ENCODE measurements at places on chromosomes 6 and 20.

- DNase-seq, result no peak
Observed at GRCh38 chr6:170440437-170440836, 112.7 kb downstream of the PSMB1 start.

- DNase-seq, result no peak
Observed at GRCh38 chr6:24149296-24149695, 23.3 kb downstream of the NRSN1 start.

- no peak for DNase-seq
Observed at GRCh38 chr6:114051031-114051430, 80.1 kb upstream of the HDAC2 start.

- no peak for DNase-seq
Observed at GRCh38 chr20:50673466-50674137, 17.7 kb downstream of the RIPOR3 start.

- DNase-seq, result no peak
Observed at GRCh38 chr6:85685713-85686112, 43.0 kb upstream of the SYNCRIP start.

- no peak for DNase-seq
Observed at GRCh38 chr20:13822459-13822858, 37.6 kb downstream of the NDUFAF5 start.

GRCh38 chr20:48456366-48457192 lies 371.2 kb downstream of the PREX1 start:
- no peak for DNase-seq

DNA sequence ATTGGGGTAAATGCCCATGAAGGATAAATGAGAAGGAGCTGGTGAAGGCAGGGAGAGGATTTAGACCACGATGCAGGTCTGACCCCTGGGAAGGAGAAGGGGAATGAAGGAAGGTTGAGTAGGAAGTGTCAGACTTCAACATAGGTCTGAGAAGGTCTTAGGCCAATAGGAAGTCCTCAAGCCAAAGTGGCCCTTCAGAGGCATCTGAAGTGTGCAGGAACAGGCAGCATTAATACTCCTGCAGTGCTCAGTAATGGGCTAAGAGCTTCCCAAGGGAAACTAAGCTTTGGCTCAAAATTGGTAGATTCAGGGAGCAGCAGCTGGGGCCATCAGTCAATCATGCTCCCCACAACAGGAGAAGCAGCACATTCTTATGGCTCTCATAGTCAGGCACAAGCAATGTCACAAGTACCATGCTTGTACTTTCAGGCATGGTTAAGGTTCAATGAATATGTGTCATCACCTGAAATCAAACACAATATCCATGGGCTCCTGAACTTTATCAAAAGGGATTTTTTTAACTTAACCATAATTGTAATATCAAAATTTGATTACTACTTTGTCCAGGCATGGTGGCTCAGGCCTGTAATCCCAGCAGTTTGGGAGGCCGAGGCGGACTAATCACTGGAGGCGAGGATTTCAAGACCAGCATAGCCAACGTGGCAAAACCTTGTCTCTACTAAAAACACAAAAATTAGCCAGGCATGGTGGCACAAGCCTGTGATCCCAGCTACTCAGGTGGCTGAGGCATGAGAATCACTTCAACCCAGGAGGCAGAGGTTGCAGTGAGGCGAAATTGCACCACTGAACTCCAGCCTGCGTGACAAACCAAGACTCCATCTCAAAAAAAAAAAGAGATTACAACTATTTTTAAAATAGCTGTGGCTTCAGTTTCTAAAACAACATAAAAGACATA lies 9.9 kb downstream of the RALGAPA2 start:
- DNase-seq, result no peak

DNA sequence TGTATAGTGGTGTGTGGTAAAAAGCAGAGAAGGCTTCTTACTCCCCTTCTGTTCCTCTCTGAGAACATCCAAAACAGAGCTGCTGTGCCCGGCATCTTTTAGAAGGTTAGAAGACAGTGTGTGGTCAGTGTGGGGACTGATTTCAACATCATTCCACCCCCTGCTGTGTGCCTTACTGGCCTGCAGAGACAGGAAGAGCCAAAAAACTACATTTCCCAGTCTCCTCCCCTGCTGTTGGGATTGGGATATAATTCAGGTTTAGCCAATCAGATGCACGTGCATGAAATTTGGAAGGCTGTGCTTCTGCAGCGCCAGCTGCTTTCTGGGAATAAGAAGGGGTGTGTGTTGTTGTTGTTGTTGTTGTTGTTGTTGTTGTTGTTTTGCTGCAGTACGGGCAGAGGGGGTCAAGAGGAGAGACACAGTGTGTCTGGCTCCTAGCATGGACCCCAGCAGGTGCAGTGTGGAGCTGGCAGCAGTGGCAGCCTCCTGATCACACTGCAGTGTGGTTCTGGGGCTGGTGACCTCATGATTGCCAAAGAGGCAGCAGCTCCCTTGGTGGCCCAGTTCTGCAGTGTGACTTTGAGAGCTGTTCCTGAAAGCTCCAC lies 74.7 kb downstream of the MRPL14 start:
- DNase-seq, result no peak

- DNase-seq, result no peak
Observed at GRCh38 chr20:11352041-11352440, 565.7 kb upstream of the BTBD3 start.

GRCh38 chr6:36850021-36850420 lies 10.8 kb upstream of the CPNE5 start:
- DNase-seq, result no peak

DNA sequence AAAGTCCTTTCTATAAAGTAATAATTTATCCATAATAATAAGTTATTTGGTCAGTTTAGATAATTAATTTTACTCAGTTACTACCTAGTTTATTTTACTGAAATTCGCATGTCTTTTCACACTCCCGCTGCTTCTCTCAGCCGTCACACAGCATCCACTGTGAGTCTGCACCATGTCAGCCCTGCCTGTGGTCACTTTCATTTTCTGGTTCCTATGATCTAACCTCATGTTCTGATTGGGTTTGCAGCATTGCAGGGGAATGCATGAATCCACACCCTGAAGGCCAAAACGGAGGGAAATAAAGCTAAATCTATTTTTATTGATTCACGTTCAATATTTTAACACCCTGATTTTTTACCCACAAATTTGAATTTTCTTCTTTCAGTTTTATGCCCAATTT lies 47.4 kb downstream of the PDE10A start:
- DNase-seq, result no peak
